ENCODE measurements at places on chromosomes 12 and 14.
A peak's percentile ranks its signal among the peaks of the same experiment; 100 is the strongest.

- no peaks in the 10 kb centered on the region for H3K27me3 ChIP-seq
- H3K4me3 ChIP-seq: no peak overlapping the region
- H3K27ac ChIP-seq: no peak overlapping the region
- no peak for DNase-seq
These were observed 86.9 kb downstream of the AVPR1A start for GRCh38 chr12:63064080-63064479.

DNA sequence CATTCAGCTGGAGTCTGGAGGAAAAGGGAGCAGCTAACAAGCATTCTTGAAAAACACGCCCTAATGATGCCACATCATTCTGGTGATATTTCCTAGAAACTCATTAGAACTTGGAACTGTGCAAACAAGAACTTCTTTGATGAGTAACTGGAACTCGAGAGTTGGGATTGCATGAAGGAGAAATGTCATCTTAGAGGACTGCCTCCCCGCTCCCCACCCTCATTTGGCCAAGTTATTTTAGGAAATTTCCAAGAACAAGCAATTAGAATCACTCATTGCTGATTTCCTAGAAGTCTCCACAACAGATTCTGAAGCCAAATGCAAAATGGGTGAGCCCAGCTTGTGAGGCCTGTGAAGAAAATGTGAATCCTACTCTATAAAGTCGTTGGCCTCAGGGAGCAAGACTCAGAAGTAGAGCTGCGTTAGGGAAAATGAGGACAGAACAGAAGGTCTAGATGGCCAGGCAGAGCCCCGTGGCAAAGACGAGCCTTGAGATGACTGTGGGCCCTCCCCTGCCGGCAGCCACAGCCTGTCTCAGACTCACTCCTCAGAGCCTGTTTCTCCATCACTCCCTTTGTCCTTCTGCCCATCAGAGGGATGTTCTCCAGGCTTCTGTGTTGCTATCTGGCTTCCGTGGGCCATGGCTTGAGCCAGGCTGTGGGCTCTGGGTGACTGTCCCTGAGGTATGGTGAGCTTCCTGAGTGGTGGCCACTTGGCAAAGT lies 38.4 kb downstream of the RTL1 start:
- no peak overlapping the region for H3K27ac ChIP-seq
- no peaks in the 10 kb centered on the region for H3K36me3 ChIP-seq
- H3K4me3 ChIP-seq: no peak overlapping the region
- H3K27me3 ChIP-seq: peaks cover 16% of the 10 kb centered on the region
- no peaks in the 10 kb centered on the region for H3K4me1 ChIP-seq
- DNase-seq: no peak

- H3K27ac ChIP-seq: no peak overlapping the region
- H3K4me1 ChIP-seq: peaks cover 8% of the 10 kb centered on the region
These were observed 41.3 kb downstream of the MED13L start for GRCh38 chr12:116236148-116236731.

- H3K27ac ChIP-seq: no peak overlapping the region
- H3K36me3 ChIP-seq: no peaks in the 10 kb centered on the region
- H3K27me3 ChIP-seq: no peaks in the 10 kb centered on the region
- no peaks in the 10 kb centered on the region for H3K4me1 ChIP-seq
- H3K4me3 ChIP-seq: no peak overlapping the region
These were observed 11.5 kb downstream of the GPR33 start for GRCh38 chr14:31476131-31476866.

- no peak overlapping the region for H3K4me3 ChIP-seq
- no peak overlapping the region for H3K27ac ChIP-seq
- DNase-seq: peak; percentile 73
- peaks cover 7% of the 10 kb centered on the region for H3K27me3 ChIP-seq
These were observed 8.4 kb downstream of the CCDC197 start for GRCh38 chr14:94005324-94006073.
